Iris pigment epithelial cell (primary cell): ENCODE measurements at places on chromosomes 6 and 20.

DNA sequence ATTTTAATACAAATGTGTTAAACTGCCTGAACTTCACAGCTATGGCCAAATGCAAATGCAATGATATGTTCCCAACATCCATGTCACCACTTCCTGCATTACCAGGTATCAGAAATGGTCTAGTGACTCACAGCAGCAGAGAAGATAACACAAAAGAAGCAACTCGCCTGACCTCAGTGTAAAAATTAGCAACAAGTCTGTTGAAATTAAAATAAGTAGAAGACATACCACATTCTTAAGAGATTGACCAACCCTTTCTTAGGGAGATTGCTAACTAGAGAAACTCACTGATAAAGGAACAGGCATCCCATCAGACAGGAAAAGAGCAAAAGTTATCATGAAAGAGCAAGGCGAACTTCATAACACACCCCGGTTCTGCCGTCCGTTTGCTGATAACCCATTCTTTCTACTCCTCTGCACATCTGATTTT, 45.1 kb downstream of the RNASET2 start:
- no peak for DNase-seq

GRCh38 chr20:20203784-20204183, 151.5 kb downstream of the CFAP61 start:
- DNase-seq, result no peak

- DNase-seq, result no peak
These were observed 9.4 kb downstream of the TLDC2 start for GRCh38 chr20:36885356-36885755.

GRCh38 chr20:39935901-39936300, 753.1 kb downstream of the MAFB start:
- DNase-seq, result no peak

GRCh38 chr20:38932457-38933120, 6.4 kb downstream of the FAM83D start:
- DNase-seq, result peak; percentile 83

GRCh38 chr6:103409475-103409874, 1450.2 kb downstream of the HACE1 start:
- DNase-seq, result no peak

DNA sequence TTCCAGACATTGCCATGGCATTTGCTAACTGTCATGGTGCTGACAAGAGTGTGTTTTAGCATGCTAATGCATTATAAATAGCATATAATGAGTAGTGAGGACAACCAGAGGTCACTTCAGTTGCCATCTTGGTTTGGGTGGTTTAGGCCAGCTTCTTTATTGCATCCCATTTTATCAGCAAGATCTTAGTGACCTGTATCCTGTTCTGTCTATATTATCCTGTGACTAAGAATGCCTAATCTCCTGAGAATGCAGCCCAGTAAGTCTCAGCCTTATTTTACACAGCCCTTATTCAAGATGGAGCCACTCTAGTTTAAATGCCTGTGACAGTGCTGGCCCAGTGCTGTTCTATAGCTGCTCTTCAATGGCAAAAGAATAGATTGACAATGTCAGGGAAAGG, 781.0 kb upstream of the ADGRB3 start:
- peak; percentile 13 for DNase-seq

- DNase-seq, result no peak
These were observed 1.9 kb upstream of the IRF4 start for GRCh38 chr6:389622-390021.

DNA sequence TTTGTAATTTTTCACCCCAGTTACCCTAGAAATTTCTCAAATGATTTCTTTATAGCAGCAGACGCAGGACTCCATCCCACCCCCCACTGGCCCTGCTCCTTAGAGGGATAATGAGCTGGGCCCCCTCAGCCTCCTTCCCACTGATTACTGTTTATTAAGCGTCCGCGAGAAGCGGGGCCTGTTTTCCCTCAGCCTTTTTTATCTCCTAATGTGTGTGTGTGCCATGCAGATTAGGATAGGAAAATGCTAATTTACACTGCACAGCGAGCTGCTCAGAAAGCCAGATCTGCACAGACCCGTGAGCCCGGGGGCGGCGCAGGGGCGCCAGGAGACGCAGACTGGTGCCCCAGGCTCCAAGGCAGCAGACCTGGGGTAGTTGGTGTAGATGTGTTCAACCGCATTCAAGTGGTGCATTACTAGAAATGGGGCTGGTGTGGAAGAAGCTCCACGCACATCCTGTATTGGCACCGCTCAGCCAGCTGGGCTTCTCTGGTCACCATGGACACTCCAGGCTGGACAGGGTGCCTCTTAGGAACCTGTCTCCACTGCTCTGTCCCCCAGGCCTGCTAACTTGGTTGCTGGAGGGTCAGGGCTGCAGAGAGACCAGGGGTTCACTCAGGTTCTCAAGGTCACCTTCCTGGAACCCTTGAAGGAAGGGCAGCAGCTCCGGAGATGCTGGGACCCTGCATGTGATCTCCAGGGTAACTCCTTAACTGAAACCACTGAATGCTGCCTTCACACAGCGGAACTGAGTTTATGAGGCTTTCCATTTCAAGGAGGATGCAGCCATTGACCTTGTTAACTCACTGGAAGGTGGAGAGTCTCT, 256.3 kb downstream of the ERMARD start:
- no peak for DNase-seq

GRCh38 chr6:139431602-139431956, 57.1 kb upstream of the CITED2 start:
- no peak for DNase-seq

- no peak for DNase-seq
These were observed 20.1 kb downstream of the ZC2HC1B start for GRCh38 chr6:143884216-143884900.

- DNase-seq, result peak; percentile 22
These were observed 345.1 kb upstream of the AGPAT4 start for GRCh38 chr6:161618831-161619454.

DNA sequence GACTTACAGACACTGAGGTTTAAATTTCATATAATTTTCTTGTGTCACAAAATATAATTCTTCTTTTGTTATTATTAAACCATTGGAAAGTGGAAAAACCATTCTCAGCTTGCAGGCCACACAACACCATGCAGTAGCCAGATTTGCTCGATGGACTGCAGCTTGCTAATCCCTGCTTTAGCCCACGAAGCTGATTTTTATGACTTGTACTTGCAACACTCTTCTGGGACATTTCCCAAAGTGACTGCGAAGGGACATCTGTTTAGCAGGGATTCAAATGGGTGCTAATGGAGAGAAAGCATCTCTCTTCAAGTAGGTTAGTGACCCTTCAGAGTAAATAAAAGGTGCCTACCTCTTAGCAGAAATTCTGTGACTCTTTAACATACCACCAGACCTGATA, 304.6 kb upstream of the ZFP64 start:
- DNase-seq, result no peak

- DNase-seq, result no peak
These were observed 12.6 kb downstream of the CENPW start for GRCh38 chr6:126352514-126352913.

- peak; percentile 74 for DNase-seq
These were observed 18.8 kb downstream of the EFCAB8 start for GRCh38 chr20:32877507-32877906.

DNA sequence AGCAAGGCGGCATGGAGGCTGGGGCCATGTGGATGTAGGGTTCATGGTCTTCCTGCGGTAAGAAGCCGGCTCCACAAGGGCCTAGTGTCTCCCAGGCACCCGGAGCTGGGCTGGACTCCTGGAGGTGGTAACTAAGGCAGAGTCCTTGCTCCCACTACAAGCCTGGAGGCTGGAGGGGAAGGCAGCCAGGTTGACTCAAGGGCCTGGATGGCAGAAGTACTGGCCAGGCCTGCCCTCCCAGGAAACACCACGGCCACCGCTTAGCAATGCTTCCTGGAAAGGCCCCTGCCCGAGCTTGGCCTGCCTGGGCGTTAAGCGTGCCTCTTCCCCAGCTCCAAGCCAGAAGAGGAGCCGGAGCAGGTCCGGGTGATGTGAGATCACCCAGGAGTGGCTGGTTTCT, 182.0 kb downstream of the ZDHHC14 start:
- DNase-seq, result no peak

DNA sequence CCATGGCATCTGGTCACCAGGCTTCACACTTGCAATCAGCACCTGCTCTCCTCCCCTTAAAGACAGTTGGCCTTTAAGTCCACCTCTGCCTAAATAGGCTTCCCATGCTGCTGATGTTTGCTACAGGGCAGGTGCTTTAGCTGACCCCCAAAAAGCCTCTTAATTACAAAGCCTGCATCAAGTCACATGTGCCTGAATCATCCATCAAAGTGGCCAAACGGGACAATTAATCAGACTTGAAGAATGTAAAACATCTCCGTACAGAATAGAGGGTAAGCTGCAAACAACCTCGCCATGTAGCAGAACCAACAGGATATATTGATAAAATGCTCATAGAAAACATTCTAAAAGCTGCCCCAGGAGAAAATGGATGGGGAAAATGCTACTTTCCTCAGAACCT, 7.4 kb downstream of the LY86 start:
- DNase-seq, result no peak

DNA sequence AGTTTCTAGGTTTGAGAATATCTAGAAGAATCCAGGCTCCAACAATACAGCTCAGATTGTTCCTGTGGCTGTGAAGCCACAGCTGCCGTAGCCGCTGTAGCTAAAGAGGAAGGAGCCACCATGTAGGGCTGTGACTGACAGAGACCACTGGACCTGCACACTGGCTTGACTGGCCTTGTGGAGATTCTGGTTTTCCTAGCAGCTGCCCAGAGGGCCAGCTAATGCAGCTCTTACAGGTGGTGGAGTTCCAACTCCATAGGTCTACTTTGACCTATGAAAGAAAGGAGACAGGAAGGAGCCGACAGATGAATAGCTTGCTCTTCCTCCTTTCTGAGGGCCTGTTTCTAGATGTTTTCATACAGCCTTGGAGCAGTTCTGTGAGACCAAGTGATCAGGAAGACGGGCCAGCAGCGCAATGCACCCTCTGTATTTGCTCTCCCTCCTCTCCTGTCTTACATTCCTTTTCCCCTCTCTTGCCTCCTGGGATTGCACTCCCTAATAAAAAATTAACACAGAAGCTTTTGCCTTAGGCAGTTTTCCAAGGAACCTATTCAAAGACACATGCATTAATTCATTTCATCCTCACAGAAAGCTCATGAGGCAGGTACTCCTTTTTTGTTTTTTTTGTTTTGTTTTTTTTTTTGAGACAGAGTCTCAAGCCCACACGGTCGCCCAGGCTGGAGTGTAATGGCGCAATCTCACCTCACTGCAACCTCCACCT, 51.8 kb upstream of the MYB start:
- no peak for DNase-seq

DNA sequence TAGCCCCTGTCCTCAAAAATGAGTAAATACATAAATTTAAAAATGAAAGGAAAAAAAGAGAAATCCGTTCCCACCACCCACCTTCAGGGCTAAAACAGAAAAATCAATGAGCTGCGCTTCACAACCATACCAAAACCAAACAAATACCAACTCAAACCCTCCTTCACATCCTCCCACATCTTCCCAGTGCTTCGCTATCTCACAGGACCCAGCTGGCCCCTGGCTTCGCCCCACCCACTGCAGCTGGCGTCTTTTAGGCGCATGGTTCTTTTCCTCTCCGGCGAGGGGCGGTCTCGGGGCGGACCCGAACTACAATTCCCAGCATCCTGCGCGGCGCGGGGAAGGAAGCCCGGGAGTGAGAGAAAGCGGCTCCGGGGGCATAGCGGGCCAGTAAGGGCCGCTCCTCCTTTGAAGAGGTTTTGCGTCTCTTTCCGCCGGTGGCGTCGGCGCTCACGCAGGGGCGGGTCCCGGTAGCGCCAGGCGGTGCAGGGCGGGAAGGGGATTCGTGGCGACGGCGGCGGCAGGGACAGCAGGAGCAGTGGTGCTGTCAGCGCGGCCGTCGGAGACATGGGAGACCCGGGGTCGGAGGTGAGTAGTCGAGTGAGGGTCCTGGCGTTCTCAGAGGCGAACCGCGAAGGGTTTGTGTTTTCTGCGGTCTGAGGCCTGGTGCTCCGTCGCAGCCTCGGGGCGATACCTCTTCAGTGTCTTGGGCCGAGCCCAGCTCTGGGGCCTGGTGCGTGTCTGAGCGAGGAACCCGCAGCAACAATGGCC, at the start of gene ZNF451:
Gene ZNF451, plus strand, starts transcription at position 502 of the 771 bp plus-strand sequence. Its CDS starts 66 bp downstream, at position 568.
- DNase-seq, result peak; percentile 98

GRCh38 chr6:40563111-40563510, 24.1 kb downstream of the LRFN2 start:
- no peak for DNase-seq

- DNase-seq, result no peak
These were observed 26.4 kb downstream of the PSMG4 start for GRCh38 chr6:3285049-3285639.

GRCh38 chr6:141484711-141485110, 648.0 kb upstream of the GJE1 start:
- DNase-seq, result peak; percentile 24

GRCh38 chr20:55880361-55880760, 125.0 kb downstream of the CBLN4 start:
- DNase-seq, result no peak

DNA sequence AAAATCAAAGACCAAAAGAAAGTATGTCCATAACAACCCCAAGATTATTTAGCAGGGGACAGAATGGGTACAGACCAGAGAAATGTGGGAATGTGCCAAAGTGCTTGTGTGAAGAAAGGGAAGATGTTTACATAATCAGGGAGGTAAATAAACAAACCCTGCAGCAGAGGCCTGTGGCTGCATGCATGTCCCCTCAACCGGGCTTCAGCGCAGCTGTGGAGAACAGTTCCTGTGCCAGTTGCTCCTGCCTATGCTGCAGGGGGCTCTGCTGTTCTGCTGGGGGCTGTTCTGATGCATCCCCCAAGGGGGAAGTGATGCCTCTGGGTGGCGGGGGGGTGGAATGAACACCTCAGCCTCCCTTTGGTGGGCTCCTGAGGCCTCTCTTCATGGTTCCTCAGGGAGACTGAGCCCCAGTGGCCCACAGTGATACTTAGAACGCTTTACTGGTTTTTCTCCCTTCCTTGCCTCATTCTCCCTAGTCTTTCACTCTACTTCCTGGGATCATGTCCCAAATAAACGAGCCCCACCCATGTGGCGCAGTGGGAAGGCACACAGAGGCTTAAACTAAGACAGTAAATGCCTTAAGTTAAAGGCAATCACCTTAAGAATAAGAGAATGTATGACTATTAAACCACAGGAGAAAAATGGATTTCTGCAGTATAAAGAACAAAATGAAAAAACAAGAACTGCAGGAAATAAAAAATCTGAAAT, 23.0 kb downstream of the RAB23 start:
- peak; percentile 29 for DNase-seq

GRCh38 chr6:140773276-140773675, 1359.4 kb upstream of the GJE1 start:
- DNase-seq, result peak; percentile 61

DNA sequence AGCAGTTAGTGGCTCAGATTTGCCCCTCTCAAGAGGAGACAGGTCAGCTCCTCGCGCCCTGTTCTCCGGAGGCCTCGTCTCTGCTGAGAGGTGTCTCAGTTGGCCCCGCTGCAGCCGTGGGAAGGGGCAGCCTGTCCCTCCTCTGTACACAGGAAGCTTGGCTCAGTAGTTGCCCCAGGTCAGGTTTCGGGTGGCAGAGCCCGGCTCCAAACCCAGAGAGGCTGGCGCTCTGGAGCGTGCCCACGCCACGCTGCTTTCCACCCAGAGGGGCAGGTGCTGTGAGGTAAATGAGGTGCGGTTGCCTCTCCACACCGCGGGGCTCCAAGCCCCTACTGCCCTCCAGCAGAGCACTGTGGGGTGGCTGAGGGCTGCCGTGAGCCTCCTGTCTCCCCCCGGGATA, 16.0 kb downstream of the DYNLT1 start:
- DNase-seq, result no peak
